ENCODE measurements at places on chromosomes 11 and 22. TPM values are rescaled to one million over a fixed set of nuclear protein-coding genes. Genes with fewer than 3 reads are reported as not detected.
A peak's percentile ranks its signal among the peaks of the same experiment; 100 is the strongest.

The ABTB2 gene
- total RNA-seq = 2.8 TPM

The PACS1 gene
- total RNA-seq = 42.8 TPM

The VPREB3 gene
- not detected for total RNA-seq

DNA sequence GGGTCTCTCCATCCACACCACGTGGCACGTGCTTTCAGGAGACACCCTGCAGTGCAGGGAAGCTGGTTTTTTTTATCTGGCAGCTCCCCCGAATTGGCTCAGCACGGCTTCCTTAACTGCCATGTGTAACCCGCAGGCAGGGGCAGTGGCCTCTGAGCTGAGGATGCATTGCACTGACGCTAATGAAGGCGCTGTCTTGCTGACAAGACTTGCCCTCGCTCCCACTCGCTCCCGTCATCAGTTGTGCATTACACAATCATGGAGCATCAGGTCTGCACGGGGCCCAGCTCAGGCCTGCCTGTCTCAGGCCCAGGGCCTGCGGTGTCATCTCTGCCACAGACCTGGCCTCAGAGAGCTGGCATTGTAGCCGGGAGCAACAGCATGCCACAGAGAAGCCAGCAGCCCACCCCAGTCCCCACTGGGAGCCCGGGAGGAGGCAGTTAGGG, 95.9 kb downstream of the ARHGAP8 start:
- DNase-seq = no peak
- H3K36me3 ChIP-seq = no peaks in the 10 kb centered on the region
- no peak overlapping the region for H3K4me3 ChIP-seq
- no peaks in the 10 kb centered on the region for H3K4me1 ChIP-seq
- H3K27ac ChIP-seq = no peak overlapping the region
- H3K27me3 ChIP-seq = no peaks in the 10 kb centered on the region

GRCh38 chr11:134566311-134566710, 154.3 kb upstream of the B3GAT1 start:
- no peaks in the 10 kb centered on the region for H3K36me3 ChIP-seq
- no peak for DNase-seq
- H3K4me1 ChIP-seq = no peaks in the 10 kb centered on the region
- no peak overlapping the region for H3K4me3 ChIP-seq
- H3K27me3 ChIP-seq = peaks cover 3% of the 10 kb centered on the region

DNA sequence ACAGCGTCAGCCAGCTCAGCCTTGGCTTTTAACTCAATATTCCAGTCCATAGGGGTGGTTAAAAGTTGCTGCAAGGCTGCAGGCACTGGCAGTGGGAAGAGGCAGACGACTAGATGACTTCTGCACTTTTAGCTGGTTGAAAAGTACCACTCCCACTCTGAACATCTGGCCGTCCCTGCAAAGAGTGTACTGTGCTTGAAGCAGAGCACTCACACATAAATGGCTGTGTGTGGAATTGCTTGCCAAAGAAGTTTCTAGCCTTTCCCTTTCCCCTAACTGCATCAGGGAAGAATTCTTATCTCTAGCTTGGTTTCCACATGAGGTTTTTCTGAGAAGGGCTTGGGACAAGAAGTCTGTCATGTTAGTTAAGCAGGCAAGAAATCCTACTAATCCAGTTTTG, 5.1 kb upstream of the PHLDB1 start:
- H3K27me3 ChIP-seq = no peaks in the 10 kb centered on the region
- no peak overlapping the region for H3K4me3 ChIP-seq
- H3K27ac ChIP-seq = no peak overlapping the region
- peaks cover 50% of the 10 kb centered on the region for H3K4me1 ChIP-seq

DNA sequence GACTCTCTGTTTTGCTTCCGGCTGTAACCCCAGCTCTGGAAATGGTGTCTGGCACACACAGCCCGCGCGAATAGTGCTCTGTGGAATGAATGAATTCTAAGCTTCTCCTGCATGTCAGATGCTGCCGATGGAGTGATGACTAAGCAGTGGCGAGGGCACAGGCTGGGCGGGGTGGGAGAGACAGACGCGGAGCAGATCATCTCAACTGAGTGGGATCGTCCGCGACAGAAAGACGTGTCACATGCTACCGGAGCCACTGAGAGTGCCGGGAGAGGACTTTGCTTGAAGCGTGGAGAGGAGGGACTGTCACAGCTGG, 334.5 kb downstream of the CTTN start:
- no peak for DNase-seq
- no peaks in the 10 kb centered on the region for H3K27me3 ChIP-seq
- H3K4me1 ChIP-seq = no peaks in the 10 kb centered on the region
- H3K4me3 ChIP-seq = no peak overlapping the region

GRCh38 chr11:32379719-32380118, 55.6 kb downstream of the WT1 start:
- H3K4me3 ChIP-seq = no peak overlapping the region
- no peaks in the 10 kb centered on the region for H3K4me1 ChIP-seq
- H3K27me3 ChIP-seq = peaks cover 8% of the 10 kb centered on the region

DNA sequence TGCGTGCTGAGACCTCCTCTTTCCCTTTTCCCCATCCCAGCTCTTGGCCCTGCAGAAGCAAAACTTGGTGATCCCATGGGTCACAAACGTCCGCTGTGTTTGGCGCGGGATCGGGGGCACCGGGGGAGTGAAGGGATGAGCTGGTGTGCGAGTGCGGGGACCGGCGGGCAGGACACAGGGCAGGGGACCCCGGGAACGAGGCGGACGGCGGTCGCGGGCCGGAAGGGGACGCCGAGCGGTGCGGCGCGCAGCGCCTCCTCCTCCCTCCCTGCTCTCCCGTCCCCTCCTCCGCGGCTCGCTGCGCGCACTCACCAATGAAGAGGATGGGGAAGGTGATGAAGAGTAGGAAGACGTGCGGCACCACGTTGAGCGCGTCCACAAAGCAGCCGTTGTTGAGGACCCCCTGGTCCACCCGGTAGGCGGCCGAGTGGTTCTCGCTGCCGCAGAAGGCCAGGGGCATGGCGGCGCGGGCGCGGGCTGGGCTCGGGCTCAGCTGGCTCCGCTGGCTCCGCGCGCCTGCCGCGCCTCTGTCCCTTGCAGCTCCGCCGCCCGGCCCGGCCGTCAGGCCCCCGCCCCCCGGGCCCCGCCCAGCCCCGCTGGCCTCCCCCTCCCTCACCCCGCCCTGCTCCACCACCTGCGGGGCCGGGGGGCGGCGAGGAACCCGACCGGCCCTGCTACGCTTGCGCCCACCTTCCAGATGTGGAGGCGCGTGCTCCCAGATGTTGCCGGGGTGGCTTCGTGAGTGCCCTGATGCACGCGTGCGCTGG, at the start of gene ABCC8:
Gene ABCC8, minus strand, starts transcription at position 529 of the 767 bp plus-strand sequence. Its CDS starts 69 bp downstream, at position 460.
- H3K4me3 ChIP-seq = no peak within 1 kb of the TSS
- DNase-seq = peak; percentile 15
- H3K27me3 ChIP-seq = peaks cover 63% of the 10 kb centered on the region
- H3K27ac ChIP-seq = no peak within 1 kb of the TSS
- H3K36me3 ChIP-seq = no peaks in the 10 kb centered on the region
- H3K4me1 ChIP-seq = no peaks in the 10 kb centered on the region

All from lung (tissue), 17 donors.